ENCODE measurements at places on chromosomes 2 and 18. TPM values are rescaled to one million over a fixed set of nuclear protein-coding genes. Genes with fewer than 3 reads are reported as not detected.

Gene TANC1
- total RNA-seq: 20.8 TPM

Gene CABYR
- 14.9 TPM for total RNA-seq

Gene VWA3B
- 1.2 TPM for total RNA-seq

Gene MOCOS
- 1.2 TPM for total RNA-seq

Gene FZD7
- 3.4 TPM for total RNA-seq

Gene INPP5D
- 13.6 TPM for total RNA-seq

Gene RBM44
- 0.95 TPM for total RNA-seq

Gene STON1
- total RNA-seq: 2.3 TPM

Gene TPO
- total RNA-seq: 0.11 TPM

Gene LYG2
- total RNA-seq: not detected

Gene UNC80
- 129 TPM for total RNA-seq

Gene ITGB6
- total RNA-seq: not detected

Gene DSG2
- total RNA-seq: 0.26 TPM

Gene POLE4
- 41.2 TPM for total RNA-seq
